ENCODE measurements at places on chromosomes 5 and 9.

DNA sequence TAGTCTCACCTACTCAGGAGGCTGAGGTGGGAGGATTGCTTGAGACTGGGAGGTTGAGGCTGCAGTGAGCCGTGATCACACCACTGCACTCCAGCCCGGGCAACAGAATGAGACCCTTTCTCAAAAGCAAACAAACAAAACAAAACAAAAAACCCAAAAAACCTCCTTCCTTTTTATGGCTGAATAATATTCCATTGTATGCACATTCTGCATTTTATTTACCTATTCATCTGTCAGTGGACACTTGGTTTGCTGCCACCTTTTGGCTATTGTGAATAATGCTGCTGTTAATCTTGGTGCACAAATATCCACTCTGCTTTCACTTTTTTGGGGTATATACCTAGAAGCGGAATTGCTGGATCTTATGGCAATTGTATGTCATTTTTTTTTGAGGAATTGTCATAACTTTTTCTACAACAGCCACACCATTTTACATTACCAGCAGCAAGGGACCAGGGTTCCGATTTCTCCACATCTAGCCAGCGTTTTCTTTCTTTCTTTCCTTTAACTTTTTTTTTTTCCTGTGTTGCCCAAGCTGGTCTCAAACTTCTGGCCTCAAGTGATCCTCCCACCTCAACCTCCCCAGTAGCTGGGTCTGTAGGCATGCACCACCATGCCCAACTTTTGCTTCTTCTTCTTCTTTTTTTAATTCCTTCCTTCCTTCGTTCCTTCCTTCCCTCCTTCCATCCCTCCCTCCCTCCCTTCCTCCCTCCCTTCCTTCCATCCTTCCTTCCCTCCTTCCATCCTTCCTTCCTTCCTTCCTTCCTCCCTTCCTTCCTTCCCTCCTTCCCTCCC lies 30.6 kb downstream of the NKX2-5 start:
- no peak for DNase-seq

DNA sequence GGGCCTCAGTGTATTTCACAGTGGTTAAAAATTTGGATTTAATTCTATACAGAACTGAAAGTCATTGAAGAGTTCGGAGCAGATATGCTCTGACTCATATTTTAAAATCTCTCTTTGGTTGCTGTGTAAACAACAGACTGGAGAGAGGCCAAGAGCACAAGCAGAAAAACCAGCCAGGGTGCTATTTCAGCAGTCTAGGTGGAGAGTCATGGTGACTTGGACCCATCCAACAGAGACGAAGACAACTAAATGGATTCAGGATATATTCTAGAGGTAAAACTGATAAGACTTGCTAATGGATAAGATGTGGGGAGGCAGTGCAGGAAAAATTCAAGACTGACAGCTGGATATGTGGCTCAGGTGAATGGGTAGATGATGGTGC lies 168.9 kb downstream of the MAPKAP1 start:
- no peak for DNase-seq

DNA sequence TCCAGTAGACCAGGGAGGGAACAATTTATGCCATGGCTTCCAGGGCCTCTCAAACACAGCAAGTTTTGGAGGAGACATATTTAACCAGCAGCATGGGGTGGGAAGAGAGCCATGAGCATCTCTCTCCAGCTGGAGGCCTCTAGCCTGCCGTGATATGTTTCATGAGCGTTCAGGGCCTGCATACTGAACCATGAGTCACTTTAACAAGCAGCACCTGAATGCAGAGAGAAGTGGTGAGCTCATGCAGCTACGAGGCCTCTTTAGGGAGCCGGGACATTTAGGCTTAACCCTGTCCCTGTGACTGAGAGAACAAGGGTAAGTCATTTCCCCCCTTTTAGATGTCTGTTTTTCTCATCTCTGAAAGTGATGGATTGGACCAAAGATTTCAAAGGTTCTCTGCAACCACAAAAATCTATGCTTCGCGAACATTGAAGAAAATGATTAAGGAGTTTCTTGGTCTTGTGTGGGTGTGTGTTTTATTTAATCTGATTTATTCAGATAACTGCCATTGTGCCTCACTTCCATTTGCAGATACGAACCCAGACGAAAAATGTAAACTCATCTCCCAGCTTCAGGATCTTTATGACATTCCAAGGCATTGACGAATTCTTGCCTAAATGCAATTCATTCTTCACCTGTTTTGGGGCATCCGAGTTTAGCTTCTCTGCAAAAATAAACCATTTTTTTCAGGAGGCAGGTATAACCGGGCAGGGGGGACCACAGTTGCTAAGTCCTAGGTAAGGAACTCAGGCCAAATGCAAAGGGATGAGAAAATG lies 157.0 kb downstream of the GABBR2 start:
- DNase-seq, result no peak

DNA sequence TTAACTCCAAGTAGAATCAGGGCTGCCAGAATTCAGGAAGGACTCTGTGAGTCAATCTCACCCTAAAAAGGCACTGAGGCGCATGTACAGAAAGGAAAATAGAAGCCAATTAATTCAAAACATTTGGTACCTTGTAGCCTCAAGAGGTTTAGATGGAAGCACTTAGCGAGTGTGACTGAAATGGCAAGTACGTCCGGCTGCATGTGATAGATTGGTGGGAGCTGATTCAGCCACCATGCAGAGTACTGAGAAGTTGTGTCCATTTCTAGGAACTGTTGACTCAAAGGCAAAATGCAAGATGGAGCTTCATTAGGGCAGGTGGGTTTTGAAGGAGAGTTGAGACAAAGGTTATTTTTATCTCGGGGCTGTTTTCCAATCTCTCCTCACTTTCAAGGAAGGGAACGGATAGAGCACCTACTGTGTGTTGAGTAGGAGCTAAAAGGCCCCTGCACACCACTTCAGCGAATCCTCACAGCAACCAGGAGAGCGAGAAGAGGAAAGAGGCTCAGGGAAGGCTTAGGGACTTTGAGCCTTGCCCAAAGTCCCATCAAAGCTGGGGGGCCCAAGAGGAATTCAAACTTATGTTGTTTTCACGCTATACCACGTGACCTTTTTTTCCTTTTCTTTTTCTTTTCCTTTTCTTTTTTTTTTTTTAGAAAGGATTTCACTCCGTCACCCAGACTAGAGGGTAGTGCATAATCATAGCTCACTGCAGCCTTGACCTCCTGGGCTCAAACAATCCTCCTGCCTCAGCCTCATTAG lies 34.6 kb upstream of the CPEB4 start:
- DNase-seq, result no peak

Measured in stimulated activated CD8-positive, alpha-beta memory T cell treated with anti-CD3 and anti-CD28 coated beads, Interleukin-15, amount 100 ng/mL, for 48 hours (primary cell).